Activated T-cell treated with anti-CD3 and anti-CD28 coated beads, Interleukin-2, amount 50 U/mL, for 72 hours (primary cell): ENCODE measurements at places on chromosomes 16 and 17. TPM values are rescaled to one million over a fixed set of nuclear protein-coding genes. Genes with fewer than 3 reads are reported as not detected.

- no peak for DNase-seq
- no peak overlapping the region for H3K27ac ChIP-seq
- no peak overlapping the region for H3K4me3 ChIP-seq
- no peaks in the 10 kb centered on the region for H3K4me1 ChIP-seq
Observed at GRCh38 chr16:52090080-52090479, 456.9 kb downstream of the TOX3 start.

Gene SPHK1
- total RNA-seq: 13.9 TPM

Gene RFFL
- total RNA-seq: 50.0 TPM

Gene CREBBP
- total RNA-seq: 57.1 TPM

Gene PPP1R1B
- total RNA-seq: not detected

GRCh38 chr16:27317320-27317719 lies 3.5 kb downstream of the IL4R start:
- peak overlapping the region; percentile 95 for H3K27ac ChIP-seq
- H3K36me3 ChIP-seq: peaks cover 45% of the 10 kb centered on the region
- H3K4me1 ChIP-seq: peaks cover 80% of the 10 kb centered on the region
- H3K4me3 ChIP-seq: peak overlapping the region; percentile 97
- no peaks in the 10 kb centered on the region for H3K27me3 ChIP-seq

- DNase-seq: no peak
- H3K4me3 ChIP-seq: no peak overlapping the region
- H3K27me3 ChIP-seq: peaks cover 5% of the 10 kb centered on the region
- H3K36me3 ChIP-seq: no peaks in the 10 kb centered on the region
Observed at GRCh38 chr16:86835982-86836381, 257.6 kb downstream of the FOXL1 start.

- no peak for DNase-seq
- peak overlapping the region; percentile 52 for H3K27ac ChIP-seq
- no peaks in the 10 kb centered on the region for H3K36me3 ChIP-seq
- H3K4me3 ChIP-seq: peak overlapping the region; percentile 82
- peaks cover 22% of the 10 kb centered on the region for H3K4me1 ChIP-seq
- H3K27me3 ChIP-seq: no peaks in the 10 kb centered on the region
Observed at GRCh38 chr16:30924076-30924912, 922 bp downstream of the FBXL19 start.
